ENCODE measurements at places on chromosomes 1 and 21.

DNA sequence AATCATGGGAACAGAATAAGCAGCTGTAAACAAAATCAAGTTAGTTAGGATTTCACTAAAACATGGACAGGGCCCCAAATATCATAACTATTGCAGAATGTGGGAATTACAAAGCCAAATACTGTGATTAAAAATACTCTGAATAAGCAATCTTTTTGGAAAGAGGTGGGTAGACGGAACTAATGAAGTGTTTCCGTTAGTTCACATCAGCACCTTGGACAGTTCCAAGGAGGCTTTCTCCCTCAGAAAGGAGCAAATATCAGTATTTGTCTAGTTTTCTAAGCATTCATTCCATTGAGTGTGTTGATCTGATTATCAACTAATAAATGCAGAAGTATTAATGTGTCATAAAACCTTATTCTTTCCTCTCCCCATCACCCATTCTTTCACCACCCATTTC lies 97.4 kb downstream of the FAM78B start:
- peak; percentile 12 for DNase-seq

- DNase-seq = no peak
Measured at GRCh38 chr21:26965040-26965906, 1.6 kb downstream of the ADAMTS5 start.

DNA sequence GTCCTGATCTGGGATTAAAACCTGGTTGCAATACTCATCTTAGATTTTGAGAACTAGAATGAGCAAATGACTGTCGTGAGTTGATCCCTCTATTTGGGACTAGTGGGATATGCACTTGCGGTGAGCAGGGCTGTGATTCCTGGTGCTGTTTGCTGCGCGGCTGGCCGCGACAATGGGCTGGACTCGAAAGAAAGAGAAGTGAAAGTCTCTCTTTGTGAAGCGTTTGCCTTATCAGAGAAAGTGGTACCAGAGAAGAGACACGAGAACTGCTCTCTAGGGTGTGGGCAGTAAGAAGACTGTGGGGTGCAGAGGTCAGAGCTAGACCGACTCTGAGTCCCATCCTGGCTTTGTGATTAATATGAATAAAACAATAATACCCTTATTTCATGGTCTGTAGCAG lies 8.6 kb downstream of the ST6GALNAC3 start:
- no peak for DNase-seq

GRCh38 chr1:89622895-89623294 lies 10.0 kb upstream of the LRRC8C start:
- no peak for DNase-seq

DNA sequence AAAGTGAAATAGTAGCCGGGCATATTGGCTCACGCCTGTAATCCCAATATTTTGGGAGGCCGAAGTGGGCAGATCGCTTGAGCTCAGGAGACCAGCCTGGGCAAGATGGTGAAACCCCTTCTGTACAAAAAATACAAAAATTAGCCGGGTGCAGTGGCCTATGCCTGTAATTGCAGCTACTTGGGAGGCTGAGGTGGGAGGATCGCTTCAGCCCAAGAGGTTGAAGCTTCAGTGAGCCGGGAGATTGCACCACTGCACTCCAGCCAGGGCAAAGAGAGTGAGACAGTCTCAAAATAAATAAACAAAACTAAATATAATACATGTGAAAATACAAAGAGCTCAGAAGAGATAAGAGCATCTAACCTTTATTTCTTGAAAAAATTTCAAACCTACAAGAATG lies 2.3 kb upstream of the MSTO1 start:
- DNase-seq = no peak

DNA sequence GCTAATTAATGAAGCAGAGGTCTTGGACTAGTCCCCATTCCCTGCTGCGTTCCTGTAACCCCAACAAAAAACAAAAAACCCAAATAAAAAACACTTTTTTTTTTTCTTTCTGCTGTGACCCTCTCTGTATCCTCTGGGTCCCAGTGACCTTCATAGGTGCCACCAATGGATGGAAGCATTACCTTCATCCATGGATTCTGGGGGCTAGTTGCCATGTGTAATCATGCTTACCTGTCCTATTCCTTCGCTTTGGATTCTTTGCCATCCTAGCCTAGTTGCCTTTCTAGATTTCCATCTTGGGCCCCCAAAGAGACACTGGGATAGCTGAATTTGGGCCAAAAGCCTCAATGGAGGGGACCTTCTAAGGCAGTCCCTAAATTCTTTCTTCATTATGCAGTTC lies 1208.7 kb downstream of the BRINP3 start:
- DNase-seq = peak; percentile 3
